ENCODE measurements at places on chromosomes 13 and 19. TPM values are rescaled to one million over a fixed set of nuclear protein-coding genes. Genes with fewer than 3 reads are reported as not detected.

- peak overlapping the region; percentile 67 for H3K27ac ChIP-seq
- DNase-seq, result no peak
- H3K4me1 ChIP-seq, result peaks cover 7% of the 10 kb centered on the region
- no peaks in the 10 kb centered on the region for H3K27me3 ChIP-seq
These were observed 9.0 kb upstream of the MYDGF start for GRCh38 chr19:4678881-4679790.

GRCh38 chr13:24124789-24125476 lies 35.6 kb upstream of the SPATA13 start:
- peak; percentile 41 for DNase-seq
- H3K4me1 ChIP-seq, result peaks cover 3% of the 10 kb centered on the region
- no peaks in the 10 kb centered on the region for H3K36me3 ChIP-seq
- H3K27ac ChIP-seq, result no peak overlapping the region

DNA sequence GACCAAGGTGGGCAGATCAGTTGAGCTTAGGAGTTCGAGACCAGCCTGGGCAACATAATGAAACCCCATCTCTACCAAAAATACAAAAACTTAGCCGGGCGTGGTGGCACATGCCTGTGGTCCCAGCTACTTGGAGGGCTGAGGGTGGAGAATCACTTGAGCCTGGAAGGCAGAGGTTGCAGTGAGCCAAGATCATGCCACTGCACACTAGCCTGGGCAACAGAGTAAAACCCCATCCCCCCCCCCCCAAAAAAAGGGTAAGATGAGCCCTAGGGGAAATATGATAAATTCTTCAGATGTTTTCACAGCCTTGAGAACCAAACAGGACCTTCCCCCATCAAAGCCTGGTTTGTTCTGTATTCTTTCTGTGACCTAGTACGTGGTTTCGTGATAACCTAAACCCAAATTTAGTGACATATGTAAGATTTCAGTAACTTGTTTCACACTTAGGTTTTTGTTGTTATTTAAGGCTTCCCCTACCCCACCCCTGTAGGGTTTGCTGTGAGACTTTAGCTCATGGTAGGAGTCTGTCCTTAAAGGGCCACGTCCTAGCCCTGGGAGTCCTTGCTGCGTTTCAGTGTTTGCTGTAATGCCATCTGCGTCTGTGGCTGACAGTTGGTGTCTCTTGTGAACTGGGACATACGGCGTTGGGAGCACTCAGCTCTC lies 49.6 kb downstream of the MYO9B start:
- peaks cover 17% of the 10 kb centered on the region for H3K4me1 ChIP-seq
- peak overlapping the region; percentile 74 for H3K27ac ChIP-seq
- H3K27me3 ChIP-seq, result no peaks in the 10 kb centered on the region
- DNase-seq, result no peak
- H3K4me3 ChIP-seq, result no peak overlapping the region

GRCh38 chr13:114049026-114049425 lies 75.2 kb upstream of the C13orf46 start:
- peaks cover 22% of the 10 kb centered on the region for H3K36me3 ChIP-seq
- no peak overlapping the region for H3K27ac ChIP-seq
- no peaks in the 10 kb centered on the region for H3K27me3 ChIP-seq
- H3K4me1 ChIP-seq, result peaks cover 20% of the 10 kb centered on the region
- DNase-seq, result no peak

- H3K36me3 ChIP-seq, result no peaks in the 10 kb centered on the region
- H3K4me1 ChIP-seq, result no peaks in the 10 kb centered on the region
- H3K27me3 ChIP-seq, result no peaks in the 10 kb centered on the region
- H3K4me3 ChIP-seq, result no peak overlapping the region
- H3K27ac ChIP-seq, result no peak overlapping the region
These were observed 12.1 kb upstream of the DACH1 start for GRCh38 chr13:71879129-71879535.

- H3K36me3 ChIP-seq, result no peaks in the 10 kb centered on the region
- no peak overlapping the region for H3K27ac ChIP-seq
- no peaks in the 10 kb centered on the region for H3K4me1 ChIP-seq
These were observed 23.1 kb upstream of the TSHZ3 start for GRCh38 chr19:31372246-31372781.

Gene C3
- polyA plus RNA-seq, result 367 TPM

DNA sequence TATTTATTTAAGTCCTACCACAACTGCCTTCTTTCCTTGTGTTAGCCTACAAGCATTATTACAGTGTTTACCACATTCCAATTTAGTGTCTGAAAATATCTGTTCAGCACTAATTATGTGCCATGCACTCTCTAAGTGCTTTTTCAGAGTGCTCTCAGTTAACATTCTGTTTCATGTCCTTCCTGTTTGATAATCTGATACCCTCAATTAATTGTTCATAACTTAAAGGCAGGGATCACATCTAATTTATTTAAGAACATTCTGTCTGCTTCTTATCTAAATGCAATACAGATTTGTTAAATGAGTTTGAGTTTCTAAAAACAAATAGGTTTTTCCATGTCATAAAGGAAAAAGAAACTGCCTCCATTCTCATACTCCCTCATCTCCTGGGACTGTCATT lies 649.6 kb upstream of the ATXN8OS start:
- no peak overlapping the region for H3K27ac ChIP-seq
- H3K4me1 ChIP-seq, result no peaks in the 10 kb centered on the region
- H3K4me3 ChIP-seq, result no peak overlapping the region
- no peaks in the 10 kb centered on the region for H3K27me3 ChIP-seq
- DNase-seq, result no peak
- no peaks in the 10 kb centered on the region for H3K36me3 ChIP-seq

- no peak overlapping the region for H3K4me3 ChIP-seq
- H3K4me1 ChIP-seq, result no peaks in the 10 kb centered on the region
- H3K27ac ChIP-seq, result no peak overlapping the region
- H3K27me3 ChIP-seq, result no peaks in the 10 kb centered on the region
- DNase-seq, result no peak
- no peaks in the 10 kb centered on the region for H3K36me3 ChIP-seq
These were observed 359.3 kb downstream of the TDRD3 start for GRCh38 chr13:60756306-60756705.

- peaks cover 16% of the 10 kb centered on the region for H3K4me1 ChIP-seq
- no peak overlapping the region for H3K27ac ChIP-seq
- H3K4me3 ChIP-seq, result no peak overlapping the region
- no peak for DNase-seq
- no peaks in the 10 kb centered on the region for H3K27me3 ChIP-seq
These were observed 4.7 kb downstream of the IL17D start for GRCh38 chr13:20708216-20708615.

DNA sequence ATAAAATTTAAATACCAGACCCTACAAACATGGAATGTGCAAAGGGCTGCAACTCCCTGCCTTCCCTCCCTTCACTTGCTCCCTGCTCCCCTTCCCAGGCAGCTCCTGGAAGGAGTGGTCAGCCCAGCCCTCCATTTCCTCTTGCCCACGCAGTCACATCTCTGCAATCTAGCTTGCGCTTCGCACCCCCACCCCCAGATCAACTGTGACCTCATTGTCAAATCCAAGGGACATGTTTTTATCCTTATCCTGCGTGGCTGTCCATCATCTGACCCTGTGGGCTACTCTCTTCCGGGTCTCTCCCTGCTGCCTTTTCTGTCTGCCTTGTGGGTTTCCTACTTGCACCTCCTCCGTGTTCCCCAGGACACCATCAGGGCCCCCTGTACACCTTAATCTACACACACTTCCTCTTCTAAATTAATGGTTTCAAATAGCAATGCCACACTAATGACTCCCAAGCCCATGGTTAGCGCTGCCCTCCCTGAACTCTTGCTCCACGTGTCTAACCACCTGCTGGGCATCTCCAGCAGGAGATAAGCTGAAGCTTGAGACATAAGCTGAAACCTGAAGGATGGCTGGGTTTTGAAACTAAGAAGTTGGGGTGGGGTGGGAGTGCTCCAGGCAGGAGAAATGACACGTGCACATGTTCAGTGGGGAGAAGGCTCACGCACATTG lies 118.3 kb downstream of the USP12 start:
- no peak overlapping the region for H3K27ac ChIP-seq
- H3K27me3 ChIP-seq, result no peaks in the 10 kb centered on the region
- H3K4me1 ChIP-seq, result no peaks in the 10 kb centered on the region
- no peak for DNase-seq

DNA sequence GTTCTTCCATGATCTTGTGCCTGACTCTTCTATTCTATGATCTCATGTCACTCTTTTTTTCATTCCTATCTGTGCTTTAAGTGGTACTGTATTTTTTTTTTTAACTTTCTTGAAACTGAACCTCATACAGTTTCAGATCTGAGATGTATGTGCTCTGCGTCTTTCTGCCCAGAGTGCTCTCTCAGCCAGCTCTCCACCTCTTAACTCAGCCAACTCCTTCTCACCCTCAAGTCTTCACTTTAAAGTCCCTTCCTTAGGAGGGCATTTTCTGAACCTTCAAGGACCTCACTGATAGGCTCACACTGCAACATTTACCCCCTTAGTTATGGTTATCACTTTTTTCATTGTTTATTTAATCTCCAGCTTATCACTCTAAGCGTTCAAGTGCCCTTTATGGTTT lies 158.7 kb downstream of the IRS2 start:
- no peak overlapping the region for H3K4me3 ChIP-seq
- no peak for DNase-seq
- no peaks in the 10 kb centered on the region for H3K4me1 ChIP-seq
- no peak overlapping the region for H3K27ac ChIP-seq
- no peaks in the 10 kb centered on the region for H3K27me3 ChIP-seq

DNA sequence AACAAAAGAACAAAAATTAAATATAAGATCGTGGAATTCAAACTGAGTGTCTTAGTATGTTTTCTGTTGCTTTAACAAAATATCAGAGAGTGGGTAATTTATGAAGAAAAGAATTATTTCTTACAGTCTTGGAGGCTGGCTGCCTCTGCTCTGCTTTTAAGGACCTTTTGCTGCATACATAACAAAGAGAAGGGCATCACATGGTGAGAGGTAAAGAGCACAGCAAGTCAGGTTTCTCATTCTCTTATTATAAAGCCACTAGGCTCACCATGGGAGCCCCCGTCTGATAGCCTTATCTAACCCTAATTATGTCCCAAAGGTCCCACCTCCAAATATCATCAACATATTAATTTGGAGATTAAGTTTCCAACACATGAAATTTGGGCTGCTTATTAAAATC lies 231.3 kb downstream of the SLITRK6 start:
- no peaks in the 10 kb centered on the region for H3K36me3 ChIP-seq
- DNase-seq, result no peak
- H3K27me3 ChIP-seq, result no peaks in the 10 kb centered on the region
- no peak overlapping the region for H3K27ac ChIP-seq

Gene CPB2
- polyA plus RNA-seq, result not detected

DNA sequence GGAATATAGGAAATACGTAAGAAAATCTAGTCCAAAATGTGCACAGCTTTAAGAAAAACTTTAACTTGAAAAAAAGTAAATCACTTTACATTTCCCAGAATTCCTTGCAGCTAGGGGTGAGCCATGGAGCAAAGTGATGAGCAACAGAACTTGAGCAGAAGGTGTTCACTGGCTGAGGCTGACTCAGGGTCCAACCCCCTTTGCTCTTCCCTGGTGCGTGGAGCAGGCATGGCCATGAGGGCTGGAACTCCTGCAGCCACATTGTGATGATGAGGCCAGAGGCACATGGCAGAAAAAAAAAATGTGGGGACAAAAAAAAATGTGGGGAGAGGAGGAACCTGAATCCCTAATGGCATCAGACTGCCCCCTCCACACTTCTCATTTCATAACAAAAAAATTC lies 9.9 kb upstream of the PLA2G4C start:
- no peak overlapping the region for H3K4me3 ChIP-seq
- DNase-seq, result no peak
- no peaks in the 10 kb centered on the region for H3K27me3 ChIP-seq
- no peaks in the 10 kb centered on the region for H3K4me1 ChIP-seq
- H3K36me3 ChIP-seq, result peaks cover 75% of the 10 kb centered on the region

Gene PTGIR
- polyA plus RNA-seq, result 1.6 TPM

DNA sequence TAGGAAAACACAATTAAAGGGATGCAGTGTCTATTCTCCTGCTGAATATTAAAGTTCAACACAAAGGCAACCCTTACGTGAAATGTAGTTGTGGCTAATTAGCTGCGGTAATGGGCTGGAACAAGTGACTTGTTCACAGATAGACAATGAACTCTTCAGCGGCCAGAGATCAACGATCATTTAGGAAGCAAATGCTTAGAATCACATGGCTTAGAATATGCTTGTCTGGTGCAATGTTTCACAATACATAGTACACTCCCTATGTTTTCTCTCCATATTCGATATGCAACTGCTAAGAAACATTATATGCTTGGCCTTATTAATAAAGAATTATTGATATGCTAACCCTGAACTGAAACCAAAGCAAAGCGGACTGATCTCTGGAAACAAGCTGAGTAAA lies 25.7 kb upstream of the MTUS2 start:
- H3K27ac ChIP-seq, result no peak overlapping the region
- H3K4me3 ChIP-seq, result no peak overlapping the region
- no peaks in the 10 kb centered on the region for H3K27me3 ChIP-seq

DNA sequence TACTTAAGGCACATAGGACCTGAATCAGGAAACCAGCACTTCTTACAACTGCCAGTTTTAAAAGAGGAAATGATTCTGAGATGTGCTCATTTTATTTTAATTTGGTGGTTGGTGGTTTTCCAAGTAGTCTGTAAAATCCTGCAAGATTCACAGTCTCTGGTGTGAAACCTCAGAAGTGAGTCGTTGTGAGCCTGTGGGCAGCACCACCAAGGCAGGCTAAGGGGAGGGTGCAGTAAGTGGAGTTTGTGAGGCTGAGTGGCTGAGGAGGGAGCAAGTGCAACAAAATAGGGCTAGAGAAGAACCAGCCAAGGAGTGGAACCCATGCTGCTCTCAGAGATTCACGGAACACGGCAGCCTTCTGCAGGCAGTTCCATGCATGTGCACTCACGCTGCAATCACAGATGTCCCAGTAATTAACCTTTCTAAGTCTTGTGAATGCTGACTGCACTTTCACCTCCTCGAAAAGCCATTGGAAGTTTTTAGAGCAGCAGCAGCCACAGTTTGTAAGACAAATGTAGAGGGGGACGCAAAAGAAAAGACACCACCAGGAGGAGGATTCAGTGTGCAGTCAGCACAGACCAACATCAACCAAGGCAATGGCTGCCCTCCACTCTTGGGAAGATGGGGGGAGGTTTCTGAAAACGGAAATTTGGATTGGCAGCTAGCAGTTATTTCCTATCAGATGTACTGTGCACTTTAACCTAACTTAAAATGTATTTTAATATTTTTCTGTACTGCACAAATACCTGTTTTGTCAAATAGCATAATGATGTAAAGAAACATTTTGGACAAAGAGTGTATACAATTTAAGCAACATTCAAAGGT lies 44.9 kb downstream of the ESD start:
- peak; percentile 35 for DNase-seq
- H3K36me3 ChIP-seq, result peaks cover 31% of the 10 kb centered on the region
- no peak overlapping the region for H3K4me3 ChIP-seq
- H3K4me1 ChIP-seq, result no peaks in the 10 kb centered on the region

DNA sequence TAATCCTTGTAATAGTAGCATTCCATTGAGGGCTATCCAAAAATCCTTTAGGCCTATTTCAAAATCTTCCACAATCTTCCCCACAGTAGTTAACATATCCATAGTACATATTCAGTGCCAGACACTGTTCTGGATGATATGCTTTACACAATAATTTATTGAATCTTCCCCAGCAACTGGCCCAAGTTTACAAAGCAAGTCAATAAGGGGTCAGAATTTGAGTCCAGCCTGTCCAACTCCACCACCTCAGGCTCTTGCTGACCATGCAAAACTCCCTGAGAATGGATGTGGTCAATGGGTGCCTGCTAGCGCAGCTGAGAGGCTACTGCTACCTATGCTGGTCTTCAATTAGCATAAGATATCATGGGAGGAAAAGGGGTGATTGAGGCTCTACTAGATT lies 529.6 kb downstream of the FGF9 start:
- DNase-seq, result no peak
- H3K27ac ChIP-seq, result no peak overlapping the region
- no peaks in the 10 kb centered on the region for H3K36me3 ChIP-seq
- no peaks in the 10 kb centered on the region for H3K4me1 ChIP-seq
- H3K27me3 ChIP-seq, result no peaks in the 10 kb centered on the region

Gene GPC5
- not detected for polyA plus RNA-seq
